H1 (cell line): ENCODE measurements at places on chromosomes 7 and 10. TPM values are rescaled to one million over a fixed set of nuclear protein-coding genes. Genes with fewer than 3 reads are reported as not detected.

The ZNF775 gene
- 21.5 and 24.9 TPM in 2 replicates for total RNA-seq

The XRCC2 gene
- 32.1 and 34.0 TPM in 2 replicates for total RNA-seq

The PDK4 gene
- total RNA-seq, result 0.23 and 0.26 TPM in 2 replicates

The MYL7 gene
- 3.3 and 3.6 TPM in 2 replicates for total RNA-seq
